ENCODE measurements at places on chromosomes 2 and 18.

GRCh38 chr2:191540681-191541080 lies 137.3 kb upstream of the NABP1 start:
- no peak for DNase-seq

- no peak for DNase-seq
These were observed 240.1 kb upstream of the MEX3C start for GRCh38 chr18:51437280-51438271.

GRCh38 chr2:160349306-160349705 lies 144.3 kb downstream of the RBMS1 start:
- no peak for DNase-seq

DNA sequence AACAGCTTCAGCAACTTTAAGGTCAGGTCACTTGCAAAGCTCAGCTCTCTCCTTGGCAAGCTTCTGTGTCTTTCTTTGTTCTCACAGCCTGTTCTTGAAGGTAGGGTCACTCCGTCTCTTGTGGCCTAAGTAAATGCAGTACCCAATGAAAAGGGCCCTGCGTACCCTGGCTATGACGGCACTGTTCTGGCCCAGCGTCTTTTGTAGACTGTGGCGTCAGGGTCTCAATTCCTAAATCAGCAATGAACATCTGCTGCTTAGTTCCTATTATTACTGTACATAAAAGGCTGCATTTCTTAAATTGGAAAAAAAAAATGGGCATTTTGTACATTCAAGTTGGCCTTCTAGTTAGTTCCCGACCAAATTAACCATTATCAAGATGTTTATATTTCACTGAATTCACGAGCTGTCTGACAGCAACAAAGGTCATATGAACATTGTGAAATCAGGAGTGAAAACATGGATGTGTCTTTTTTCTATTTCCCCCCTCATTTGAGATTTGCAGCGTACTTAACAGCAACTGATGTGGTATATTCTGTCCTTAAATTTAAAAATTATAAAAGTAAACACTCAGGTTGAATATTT lies 17.0 kb upstream of the MTCL1 start:
- DNase-seq: no peak

- DNase-seq: no peak
These were observed 87.2 kb downstream of the TRABD2A start for GRCh38 chr2:84793641-84794040.

- DNase-seq: no peak
These were observed 113.7 kb upstream of the NRP2 start for GRCh38 chr2:205568620-205569019.
